Endodermal cell (in vitro differentiated cells): ENCODE measurements at places on chromosomes 12 and 14.

DNA sequence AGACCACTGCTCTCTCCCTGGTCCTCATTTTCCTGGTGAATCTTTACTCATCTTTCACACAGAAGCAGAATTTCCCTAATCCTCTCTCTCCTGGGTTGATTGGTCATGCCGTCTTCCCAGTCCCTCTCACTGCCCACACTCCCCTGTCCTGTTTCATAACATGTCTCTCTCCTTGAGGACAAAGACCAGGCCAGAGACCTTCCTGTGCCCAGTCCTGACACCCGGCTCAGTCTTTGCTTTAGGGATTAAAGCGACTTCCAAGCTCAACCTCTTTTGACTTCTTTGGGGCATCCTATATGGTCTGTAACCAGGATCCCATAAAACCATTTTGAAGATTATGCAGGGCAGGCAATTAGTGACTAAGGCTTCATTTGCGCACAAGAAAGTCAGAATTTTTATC is 105.5 kb downstream of the BCL11B start:
- peak; percentile 15 for DNase-seq

DNA sequence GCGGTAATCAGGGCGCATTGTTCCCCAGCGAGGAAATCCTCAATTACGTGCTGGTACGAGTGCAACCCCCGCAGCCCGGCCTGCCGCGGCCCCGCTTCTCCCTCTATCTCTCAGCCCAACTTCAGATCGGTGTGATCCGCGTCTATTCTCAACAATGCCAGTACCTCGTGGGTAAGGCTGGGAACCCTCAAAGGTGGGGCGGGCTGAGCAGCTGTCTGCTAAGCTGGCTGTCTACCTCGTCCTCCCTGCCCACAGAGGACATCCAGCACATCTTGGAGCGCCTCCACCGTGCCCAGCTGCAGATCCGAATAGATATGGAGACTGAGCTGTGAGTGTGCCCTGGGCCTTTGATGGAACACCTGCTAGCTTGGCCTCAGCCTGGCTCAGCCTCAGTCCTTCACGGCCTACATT is 996 bp downstream of the REC8 start:
- DNase-seq = no peak

- no peak for DNase-seq
Observed at GRCh38 chr12:89156340-89156739, 196.0 kb downstream of the DUSP6 start.

DNA sequence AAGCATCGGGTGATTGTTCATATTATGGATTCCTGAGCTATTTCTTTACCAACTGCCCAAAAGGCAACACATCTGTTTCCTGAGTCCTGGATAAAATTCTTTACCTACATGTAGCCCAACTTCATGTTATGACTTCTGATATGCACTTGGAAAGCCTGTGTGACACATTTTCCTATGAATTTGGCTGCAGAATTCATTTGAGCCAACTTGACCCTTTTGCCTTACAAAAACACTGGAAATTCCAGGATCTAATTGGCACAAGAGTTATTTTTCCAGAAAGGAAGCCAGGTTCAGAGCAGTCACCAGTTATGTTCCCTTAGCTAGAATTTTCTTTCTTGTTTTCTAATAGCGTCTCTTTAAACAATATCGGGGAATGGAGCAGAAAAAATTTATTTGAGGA is 202.5 kb upstream of the LRIG3 start:
- DNase-seq = no peak

- DNase-seq = no peak
Observed at GRCh38 chr14:61452452-61452851, 131.1 kb downstream of the PRKCH start.

- DNase-seq = no peak
Observed at GRCh38 chr14:87461704-87462103, 531.3 kb downstream of the GALC start.

- no peak for DNase-seq
Observed at GRCh38 chr14:24870949-24871701, 178.8 kb downstream of the STXBP6 start.

- DNase-seq = no peak
Observed at GRCh38 chr12:41140117-41140516, 48.0 kb upstream of the PDZRN4 start.

DNA sequence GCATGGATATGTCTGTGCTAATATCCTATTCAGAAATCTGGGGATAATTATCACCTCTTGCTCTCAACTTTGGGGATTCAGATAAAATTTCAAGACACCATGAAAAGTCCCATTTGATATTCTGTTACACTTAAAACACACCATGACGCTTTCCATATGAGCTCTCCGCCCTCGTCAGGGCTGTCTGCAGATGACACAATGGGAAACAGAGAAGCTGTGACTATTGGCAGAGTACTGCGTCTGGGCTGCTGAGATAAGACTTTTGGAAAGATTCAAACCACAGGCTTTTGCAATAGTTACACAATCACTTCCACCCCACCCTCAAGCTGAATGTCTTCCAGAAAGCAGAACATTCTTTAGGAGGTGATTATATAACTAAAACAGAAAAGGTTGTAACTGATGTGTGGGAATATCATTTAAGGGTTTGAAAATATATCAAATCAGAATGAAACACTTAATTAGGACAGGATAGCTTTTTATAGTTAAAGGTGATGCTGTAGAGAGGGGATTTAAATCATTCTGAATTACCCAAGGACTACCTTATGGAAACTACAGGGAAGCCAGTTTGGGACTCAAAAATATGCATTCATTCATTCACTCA is 75.3 kb upstream of the TMPO start:
- no peak for DNase-seq

- DNase-seq = no peak
Observed at GRCh38 chr14:101947577-101947903, 16.8 kb upstream of the DYNC1H1 start.

DNA sequence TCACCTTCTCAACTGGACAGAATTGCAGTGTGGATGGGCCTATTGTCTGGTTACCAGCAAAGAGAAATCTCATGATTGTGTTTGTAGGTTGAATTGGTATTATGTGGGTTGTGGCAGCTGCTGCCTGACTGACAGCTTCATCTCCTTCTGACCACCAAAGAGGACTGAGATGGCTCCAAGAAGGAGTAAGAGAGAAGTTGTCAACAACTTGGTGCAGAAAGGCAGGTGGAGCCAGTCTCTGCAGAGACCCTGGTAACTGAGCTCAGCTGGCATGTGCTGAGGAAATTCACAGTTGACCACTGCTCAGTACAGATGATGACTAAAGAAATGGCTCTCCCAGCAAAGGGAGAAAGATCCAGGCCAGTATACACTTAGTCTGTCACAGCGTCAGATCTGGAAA is 240.0 kb upstream of the AMIGO2 start:
- DNase-seq = no peak

GRCh38 chr12:5377997-5378592 is 53.8 kb upstream of the NTF3 start:
- DNase-seq = no peak

DNA sequence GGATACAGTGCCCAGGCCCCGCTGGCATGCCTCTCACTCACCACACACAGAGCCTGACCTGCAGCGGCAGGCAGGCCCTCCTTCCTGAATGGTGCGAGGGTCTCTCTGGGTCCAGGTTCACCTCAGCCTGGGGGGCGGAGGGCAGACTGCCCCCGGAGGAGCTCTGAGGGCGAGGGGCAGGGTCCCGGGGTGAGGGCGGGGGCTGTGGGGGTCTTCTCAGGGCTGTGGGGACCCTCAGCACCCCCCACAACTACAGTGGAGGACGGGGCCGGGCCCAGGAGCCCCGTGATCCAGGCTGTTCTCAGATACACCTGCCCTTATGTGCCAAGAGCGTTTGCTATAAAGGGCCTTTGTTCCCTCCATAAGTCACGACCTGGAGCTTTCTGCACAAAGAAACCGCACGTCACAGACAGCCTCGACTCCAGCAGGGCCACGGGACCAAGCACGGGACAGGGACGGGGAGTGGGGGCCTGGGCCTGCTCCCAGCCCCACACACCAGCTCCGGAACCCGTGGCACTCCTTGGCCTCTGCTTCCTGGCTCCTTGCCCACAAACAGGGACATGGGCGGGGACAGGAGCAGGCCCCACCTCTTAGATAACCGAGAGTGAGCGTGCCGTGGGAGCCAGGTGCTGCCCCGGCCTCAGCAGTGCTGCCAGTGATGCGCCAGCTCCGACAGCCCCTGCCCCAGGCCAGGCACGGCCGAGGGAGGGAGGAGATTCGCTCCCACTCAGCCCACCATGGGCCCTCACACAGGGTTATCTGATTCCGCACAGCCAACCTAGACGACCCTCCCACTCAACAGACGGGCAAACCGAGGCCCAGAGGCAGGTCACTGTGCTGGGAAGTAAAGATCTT is 101.9 kb downstream of the RFLNA start:
- no peak for DNase-seq

- DNase-seq = no peak
Observed at GRCh38 chr14:100147691-100148464, 11.6 kb downstream of the DEGS2 start.

GRCh38 chr14:23352506-23353432 is at the start of gene SLC22A17:
TSS of gene SLC22A17 (minus strand) at chr14:23352887.
- peak; percentile 93 for DNase-seq

DNA sequence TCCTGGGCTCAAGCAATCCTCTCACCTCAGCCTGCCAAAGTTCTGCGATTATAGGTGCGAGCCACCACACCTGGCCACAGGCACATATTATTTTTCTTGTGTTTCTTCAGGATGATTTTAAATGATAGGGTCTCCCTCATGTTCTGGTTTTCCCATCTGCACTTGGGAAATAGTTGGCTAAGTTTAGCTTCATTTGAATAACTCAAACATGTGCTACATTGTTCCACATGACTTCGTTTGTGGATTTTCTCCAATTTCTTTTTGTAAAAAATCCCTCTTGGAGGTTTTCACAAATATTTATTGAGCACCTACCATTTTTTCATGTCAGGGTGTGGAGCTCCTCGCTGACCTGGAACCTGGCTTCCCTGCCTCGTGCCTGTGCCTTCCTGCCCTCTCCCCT is 55.2 kb upstream of the GNPNAT1 start:
- DNase-seq = no peak

DNA sequence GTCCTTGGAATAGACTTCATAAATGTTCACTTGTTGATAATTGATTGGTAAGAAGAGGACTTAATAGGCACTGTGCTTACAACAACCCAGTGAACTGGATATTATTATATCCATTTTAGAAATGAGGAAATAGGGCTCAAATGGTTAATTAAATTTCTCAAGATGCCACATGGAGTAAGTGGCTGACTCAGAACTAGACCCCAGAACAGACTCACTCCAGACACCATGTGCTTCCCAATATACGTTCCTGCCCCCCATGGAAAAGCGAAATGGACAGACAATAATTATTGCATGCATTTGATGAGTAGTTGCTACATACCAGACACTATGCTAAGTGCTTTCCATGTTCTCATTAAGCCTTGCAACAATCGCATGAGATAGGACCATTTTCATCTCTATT is 895 bp upstream of the ANKS1B start:
- DNase-seq = no peak

- no peak for DNase-seq
Observed at GRCh38 chr12:110637869-110638441, 24.0 kb downstream of the TCTN1 start.

DNA sequence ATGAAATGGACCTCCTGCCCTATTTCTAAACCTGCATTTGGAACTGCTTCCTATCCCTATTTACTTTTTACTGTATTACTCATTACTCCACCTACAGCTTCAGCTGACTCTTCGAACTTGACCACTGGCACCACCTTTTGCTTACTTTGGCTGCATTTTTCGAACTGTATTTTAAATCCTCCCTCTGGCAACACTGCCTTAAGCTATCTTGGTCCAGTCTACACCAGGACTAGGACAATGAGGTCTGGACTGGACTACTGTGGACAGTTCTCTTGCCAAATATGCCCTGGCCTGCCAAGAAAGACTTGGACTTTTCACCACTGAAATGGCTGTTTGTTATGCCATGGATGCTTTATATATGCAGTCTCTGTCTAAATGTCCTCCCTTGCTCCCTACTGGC is 328.1 kb downstream of the BTG1 start:
- DNase-seq = no peak

DNA sequence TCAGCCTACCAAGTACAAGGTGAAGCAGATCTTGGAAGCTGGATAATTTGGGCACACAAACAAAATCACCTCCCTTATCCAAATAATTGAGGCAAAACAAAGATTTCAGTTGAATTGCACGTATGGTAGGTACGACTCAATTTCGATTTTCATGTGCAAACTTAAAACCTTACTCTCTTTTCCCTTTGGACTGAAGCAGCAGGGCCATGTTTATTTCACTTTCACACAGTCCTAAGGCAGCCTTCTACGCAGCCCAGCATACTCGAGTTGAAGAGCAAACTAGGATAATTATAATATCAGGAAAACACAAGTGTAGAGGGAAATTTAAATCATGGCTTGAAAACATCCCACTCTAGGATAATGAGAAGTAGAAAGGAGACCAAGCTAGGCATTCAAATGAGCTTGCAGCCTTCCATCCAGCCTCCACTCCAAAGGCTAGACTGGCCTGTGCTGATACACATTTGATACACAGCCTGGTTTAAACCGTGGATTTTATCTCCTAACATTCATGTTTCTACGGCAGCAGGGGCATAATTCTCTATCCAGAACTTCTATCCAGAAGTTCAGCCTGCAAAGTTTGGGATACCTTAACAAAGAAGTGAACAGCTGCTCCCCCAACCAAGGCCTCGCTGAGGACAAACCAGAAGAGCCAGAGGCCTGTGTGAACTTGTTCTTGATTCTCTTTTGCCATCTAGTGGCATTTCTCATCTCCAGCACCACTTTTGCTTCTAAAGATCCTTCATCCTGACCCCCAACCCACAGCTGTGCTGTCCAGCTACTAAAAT is 2.4 kb upstream of the RNASE7 start:
- DNase-seq = peak; percentile 79

GRCh38 chr14:22994762-22995275 is 12.5 kb upstream of the AJUBA start:
- peak; percentile 78 for DNase-seq

- DNase-seq = peak; percentile 89
Observed at GRCh38 chr12:79512068-79512467, 178.7 kb downstream of the PAWR start.

DNA sequence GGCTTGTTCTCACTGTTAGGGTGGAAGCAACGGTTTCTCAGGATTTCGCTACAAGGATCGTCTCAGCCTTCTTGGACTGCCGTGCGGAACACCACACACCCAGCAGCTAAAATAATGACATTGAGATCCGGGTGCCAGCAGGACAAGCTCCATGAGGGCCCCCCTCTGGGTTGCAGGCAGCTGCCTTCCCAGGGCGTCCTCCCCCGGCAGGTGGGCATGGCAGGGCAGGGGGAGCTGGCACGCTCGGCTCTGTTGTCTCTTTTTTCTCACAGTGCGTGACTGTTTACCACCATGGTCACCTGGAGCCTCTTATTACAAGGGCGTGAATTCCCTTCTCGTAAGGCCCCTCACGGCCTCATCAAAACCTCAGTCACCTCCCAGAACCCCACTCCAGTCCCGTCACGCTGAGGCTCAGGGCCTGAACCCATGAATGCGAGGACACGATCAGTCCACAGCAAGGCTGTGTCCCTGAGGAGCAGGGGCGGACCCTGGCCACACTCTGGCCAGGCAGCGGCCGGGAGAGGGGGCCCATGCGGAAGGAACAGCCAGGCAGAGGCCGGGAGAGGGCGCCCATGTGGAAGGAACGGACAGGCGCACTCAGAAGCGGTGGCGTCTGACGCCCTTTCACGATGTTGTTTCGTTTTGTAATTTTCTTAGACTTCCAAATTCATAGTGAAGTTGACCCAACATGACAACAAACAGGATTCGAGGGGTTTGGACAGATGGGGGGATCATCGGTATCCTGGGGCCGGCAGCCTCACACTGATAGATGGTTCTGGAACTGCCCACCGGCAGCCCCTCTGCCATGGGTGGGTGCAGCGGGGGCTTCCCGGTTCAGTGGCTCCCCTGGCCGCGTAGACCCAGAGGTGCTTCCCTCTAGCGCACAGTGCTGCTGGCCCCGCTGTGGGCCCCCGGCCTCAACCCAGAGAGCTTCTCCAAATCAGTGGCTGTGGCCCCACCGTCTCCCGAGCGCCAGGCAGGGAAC is 10.0 kb downstream of the LRCOL1 start:
- peak; percentile 96 for DNase-seq
